Thyroid gland (tissue), 4 donors: ENCODE measurements at places on chromosomes 7 and 10. TPM values are rescaled to one million over a fixed set of nuclear protein-coding genes. Genes with fewer than 3 reads are reported as not detected.

- DNase-seq: no peak
Observed at GRCh38 chr7:115708013-115708341, 322.6 kb downstream of the TFEC start.

DNA sequence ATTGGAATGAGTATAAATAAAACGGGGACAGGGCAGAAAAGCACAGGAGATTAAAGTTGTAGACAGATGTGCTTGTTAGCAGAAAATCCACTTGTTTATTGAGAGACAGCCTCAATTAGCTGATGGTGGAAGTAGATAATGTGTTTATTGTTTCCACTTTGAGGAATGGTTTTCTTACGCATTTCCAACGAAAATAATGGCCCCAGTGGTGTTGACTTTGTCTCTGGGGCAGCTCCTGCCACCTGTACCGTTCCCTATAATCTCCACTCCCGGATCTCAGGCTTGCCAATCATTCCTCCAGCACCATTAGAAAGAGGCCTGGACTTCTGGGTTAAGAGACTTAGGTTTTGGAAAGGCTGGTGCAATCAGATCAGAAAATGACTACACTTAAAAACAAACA is 638.7 kb downstream of the PARD3 start:
- no peak for DNase-seq

DNA sequence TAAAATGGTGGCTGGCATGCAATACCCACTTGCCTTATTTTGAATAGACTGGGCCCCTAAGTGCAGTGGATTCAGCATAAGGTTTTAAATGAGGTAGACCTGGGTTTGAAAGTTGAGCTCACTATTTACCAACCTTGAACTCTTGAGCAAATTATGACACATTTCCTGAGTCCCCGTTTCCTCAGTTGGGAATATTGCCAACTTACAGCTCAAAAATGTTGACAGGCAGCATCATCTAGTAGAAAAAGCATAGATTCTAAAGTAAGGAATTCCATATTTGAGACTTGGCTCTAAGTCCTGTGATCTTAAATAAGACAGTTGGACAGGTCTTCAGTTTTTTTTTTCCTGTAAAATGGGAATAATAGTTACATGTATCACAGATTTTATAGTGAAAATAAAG is 305.5 kb downstream of the ACTR3B start:
- DNase-seq: no peak

DNA sequence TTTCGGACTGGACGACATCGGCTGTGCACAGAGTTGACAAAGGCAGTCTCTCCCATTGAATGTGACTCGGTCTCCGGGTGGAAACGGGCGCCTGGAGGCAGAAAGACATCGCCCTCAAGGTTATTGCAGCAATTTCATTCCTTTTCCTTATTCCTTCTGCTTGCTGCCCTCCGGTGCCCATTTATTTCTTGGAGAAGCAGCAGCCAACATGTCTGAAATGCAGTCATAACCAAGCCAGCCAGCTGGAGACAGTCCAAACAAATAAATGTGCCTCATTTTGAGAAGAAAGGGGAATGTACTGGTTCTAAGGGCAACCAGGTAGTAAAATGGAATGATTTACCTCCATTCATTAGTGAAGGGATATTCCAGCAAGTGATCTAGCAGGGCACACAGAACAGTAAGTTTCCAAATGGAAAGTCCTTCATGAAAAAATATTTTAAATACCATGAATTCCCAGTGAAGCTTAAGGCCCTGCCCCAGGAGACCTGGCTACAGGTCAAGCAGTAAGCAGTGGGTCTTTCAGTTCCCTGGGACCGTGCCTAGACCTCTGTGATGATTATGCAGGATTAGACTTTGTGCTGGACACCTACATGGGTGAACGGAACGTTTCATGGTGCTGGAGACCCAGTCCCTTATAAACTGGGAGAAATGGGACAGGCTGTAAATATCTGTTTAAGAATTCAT is 86.6 kb downstream of the ABLIM1 start:
- DNase-seq: peak; percentile 69

- DNase-seq: no peak
Observed at GRCh38 chr7:117012284-117012683, 59.0 kb downstream of the ST7 start.

DNA sequence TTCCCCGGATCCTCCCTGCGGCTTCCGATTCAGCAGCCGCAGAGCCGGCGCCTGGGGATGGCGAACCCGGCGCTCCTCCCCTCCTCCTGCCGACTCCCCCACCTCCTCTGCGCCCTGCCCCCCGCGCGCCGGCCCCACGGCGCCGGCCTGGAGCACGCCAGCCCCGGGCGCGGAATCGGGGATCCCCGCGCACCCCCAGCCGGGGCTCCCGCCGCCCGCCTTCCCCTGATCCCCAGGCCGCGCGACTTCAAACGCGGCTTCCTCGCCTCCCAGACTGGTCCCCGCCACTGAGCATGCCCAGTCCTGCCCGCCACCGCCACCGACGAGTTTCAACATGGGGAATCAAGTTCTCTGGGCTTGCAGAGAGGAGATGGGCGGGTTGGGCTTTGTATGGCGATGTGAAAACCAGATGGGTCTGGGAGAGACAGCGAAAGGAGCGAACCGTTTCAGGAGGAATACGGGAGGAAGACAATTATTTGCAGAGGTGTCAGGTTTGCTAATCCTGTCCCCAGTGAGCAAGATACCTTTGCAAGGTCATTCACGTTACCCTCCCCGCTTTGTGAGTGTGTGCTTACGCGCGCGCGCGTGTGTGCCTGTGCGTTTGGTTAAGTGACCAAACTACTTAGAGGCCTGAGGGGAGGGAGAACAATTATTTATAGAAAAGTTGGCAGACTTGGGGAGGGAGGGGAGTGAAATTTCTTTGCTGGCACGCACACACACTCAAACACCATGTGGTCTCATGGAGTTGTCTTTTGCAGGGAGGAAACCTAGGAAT is at the start of gene PANK1:
TSS of gene PANK1 (minus strand) at position 276 of the 775 bp plus-strand sequence. CDS start 351 bp downstream, outside the sequence.
- DNase-seq: peak; percentile 76

DNA sequence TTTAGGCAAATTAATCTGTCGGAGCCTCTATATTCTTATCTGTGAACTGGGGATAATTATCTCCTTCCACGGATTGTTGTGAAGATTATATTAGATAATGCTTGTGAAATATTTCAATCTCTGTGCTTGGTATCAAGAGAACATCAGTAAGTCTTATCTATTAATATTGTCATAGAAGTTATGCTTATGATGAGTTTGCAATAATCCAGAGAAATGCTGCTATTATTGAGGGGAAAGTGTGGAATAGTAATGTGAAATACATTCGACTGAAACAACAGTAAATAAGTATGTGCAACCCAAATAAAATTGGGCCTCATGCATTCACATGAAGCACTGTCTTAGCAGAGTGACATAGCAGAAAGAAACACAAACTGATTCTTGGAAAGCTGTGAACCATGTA is 13.7 kb downstream of the RHOBTB1 start:
- no peak for DNase-seq

DNA sequence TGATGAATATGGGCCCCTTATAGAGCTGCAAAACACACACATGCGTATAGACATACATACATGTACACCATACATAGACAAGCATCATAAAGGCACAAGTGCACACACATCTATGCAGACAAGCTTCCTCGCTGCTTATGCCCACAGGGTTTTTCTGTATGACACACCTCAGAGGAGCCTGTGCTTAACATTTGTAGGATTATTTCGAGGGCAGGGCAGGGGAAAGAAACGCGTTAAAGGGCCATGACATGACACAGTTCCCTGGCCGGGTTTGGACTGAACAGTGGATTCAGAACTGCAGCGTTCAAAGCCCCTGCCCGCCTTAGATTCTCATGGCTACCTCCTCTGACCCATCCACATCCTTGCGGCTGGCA is 44.8 kb downstream of the CHST3 start:
- DNase-seq: no peak

GRCh38 chr10:71456631-71457030 is 59.9 kb downstream of the CDH23 start:
- no peak for DNase-seq

DNA sequence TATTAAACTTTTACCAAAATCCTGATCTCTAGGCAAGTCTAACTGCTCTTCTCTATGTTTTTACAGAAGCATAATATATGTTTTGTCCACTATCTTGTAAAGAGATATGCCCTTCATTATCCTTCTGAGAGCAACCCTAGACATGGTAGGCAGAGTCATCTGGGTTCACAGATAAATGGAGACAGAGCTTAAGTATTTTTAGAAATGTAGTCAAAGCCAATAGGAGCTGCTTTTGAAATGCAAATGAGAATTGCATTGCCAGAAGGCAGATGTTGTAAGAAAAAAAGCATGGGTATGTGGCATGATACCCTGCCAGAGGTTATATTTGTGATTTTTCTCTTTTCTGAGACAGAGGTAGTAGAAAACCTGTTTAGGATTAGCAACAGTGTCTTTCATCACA is 964.8 kb downstream of the SORCS3 start:
- no peak for DNase-seq

DNA sequence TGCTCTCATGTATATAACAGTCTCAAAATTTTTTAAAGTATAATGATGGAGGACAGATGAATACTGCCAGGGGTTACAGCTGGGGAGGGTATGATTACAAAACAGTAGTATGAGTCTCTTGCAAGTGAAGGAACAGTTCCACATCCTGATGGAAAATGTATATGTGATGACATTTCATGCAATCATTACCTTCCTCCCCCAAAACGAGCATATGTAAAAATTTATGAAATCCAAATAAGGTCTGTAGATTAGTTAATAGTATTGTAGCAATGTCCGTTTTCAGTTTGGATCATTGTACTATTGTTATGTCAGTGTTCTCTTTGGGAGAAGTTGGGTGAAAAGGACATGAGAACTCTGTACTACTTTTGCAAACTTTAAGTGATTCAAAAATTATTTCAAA is 38.0 kb downstream of the DRGX start:
- no peak for DNase-seq

DNA sequence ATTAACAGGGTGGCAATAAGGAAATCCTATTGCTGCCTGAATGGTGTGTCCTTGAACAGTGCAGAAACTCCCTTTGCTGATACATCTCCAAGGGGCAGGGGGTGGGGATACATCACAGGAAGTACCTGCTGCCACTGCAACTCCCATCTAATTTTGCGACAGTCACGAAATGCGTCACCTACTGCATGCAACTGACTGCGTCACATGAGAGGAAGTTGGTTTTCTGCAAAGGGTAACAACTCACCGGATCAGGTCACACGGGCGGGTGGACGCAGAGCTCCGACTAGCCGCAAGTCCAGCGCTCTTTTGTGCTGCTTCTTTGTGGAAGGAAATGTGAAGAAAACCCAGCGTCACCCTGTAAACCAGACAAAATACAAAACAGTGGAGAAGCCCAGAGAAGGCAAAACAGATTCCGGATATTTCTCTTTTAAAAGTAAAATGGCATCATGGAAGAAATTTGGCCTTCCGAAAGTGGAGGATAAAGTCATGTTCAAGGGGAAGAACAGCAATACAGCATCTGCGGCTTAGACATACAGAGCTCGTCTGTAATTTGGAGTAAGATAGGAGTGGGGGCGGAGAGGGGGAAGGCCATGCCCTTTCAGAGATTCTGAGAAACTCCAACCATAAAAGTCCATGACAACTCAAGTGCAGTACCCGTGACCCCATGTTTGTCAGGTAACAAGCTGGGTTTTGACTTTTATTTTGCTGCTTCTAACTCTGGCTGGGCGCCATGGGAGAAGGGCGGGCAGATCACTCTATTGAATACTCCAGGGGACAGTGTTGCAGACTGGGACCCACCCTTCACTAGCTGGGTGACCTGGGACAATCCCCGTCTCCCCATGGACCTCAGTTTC is 32.3 kb upstream of the PLEKHS1 start:
- DNase-seq: no peak

DNA sequence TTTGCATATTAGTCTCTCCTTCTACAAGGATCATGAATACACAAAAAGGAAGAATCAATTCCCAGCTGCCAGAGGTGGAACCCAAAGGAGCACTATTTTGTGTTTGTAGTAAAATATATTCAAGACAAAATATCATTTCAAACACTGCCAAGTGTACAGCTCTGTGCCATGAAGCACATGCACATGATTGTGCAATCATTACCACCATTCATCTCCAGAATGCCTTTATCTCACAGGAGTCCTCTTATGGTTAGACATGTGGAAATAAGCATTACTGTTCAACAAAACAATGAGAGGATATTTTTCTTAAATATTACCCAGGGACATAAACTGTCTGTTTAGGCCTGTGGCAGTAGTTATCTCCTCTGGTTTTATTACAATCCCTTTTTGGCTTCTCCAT is 151.4 kb upstream of the PPP1R3A start:
- DNase-seq: no peak

- no peak for DNase-seq
Observed at GRCh38 chr7:44284216-44284615, 41.2 kb downstream of the CAMK2B start.

GRCh38 chr7:69791739-69792138 is 193.5 kb downstream of the AUTS2 start:
- DNase-seq: no peak

DNA sequence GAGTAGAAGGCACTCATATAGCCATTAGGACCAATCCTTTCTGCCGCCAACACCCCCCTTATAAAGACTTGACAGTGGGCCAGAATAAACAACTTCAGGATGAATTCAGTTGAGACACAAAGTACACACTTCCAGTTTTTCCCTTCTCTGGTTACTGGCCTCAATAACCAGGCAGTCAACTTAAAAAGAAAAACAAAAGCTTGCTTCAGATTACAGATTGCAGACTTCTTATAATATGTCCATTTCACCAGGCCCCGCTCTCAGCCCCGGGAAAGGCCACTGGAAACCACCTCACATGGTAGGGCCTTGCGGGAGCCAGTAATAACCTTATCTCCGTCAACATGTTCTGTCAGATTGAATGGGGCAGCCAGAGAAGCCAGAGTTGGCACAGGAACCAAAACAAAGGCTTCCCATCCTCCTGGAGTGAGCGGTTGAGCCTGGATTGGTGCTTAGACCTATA is 108.8 kb downstream of the EGFR start:
- DNase-seq: peak; percentile 71

The SPDYE11 gene
- total RNA-seq: not detected

The FAM20C gene
- 14.0 TPM for total RNA-seq

The NEUROG3 gene
- not detected for total RNA-seq

The NT5C2 gene
- 194 TPM for total RNA-seq

The GPR158 gene
- total RNA-seq: 0.13 TPM

The SRGN gene
- 140 TPM for total RNA-seq
